Natural killer cell treated with Interleukin-12 subunit alpha and Interleukin-12 subunit beta and Interleukin-15 and Interleukin-18, amount 100 ng/mL, for 72 hours (primary cell): ENCODE measurements at places on chromosomes 11 and 22. TPM values are rescaled to one million over a fixed set of nuclear protein-coding genes. Genes with fewer than 3 reads are reported as not detected.

The FHIP1B gene
- 45.6 TPM for total RNA-seq

The OR10A2 gene
- total RNA-seq = not detected

The AIP gene
- 120 TPM for total RNA-seq

The JRKL gene
- total RNA-seq = 8.8 TPM

The CTNND1 gene
- 10.6 TPM for total RNA-seq

The OR52N5 gene
- total RNA-seq = not detected

The SCGB1A1 gene
- total RNA-seq = not detected

The CCDC89 gene
- 1.6 TPM for total RNA-seq

The HINFP gene
- 49.5 TPM for total RNA-seq

The KCNA4 gene
- not detected for total RNA-seq

The SMIM35 gene
- not detected for total RNA-seq

The C11orf86 gene
- total RNA-seq = not detected

The LRRC51 gene
- 7.2 TPM for total RNA-seq

The DCDC1 gene
- 0.14 TPM for total RNA-seq

The BACE1 gene
- 0.89 TPM for total RNA-seq

The SEZ6L gene
- not detected for total RNA-seq

The BCO2 gene
- total RNA-seq = 4.5 TPM
